ENCODE measurements at places on chromosomes 1 and 21. TPM values are rescaled to one million over a fixed set of nuclear protein-coding genes. Genes with fewer than 3 reads are reported as not detected.

The KRTAP21-2 gene
- not detected for total RNA-seq

The DNAH14 gene
- 7.6 TPM for total RNA-seq

The LSS gene
- 258 TPM for total RNA-seq

The HCRTR1 gene
- total RNA-seq: not detected

The MROH9 gene
- not detected for total RNA-seq

The ARTN gene
- 0.17 TPM for total RNA-seq

The PLPP3 gene
- 29.3 TPM for total RNA-seq
